Suprapubic skin (tissue), 4 donors: ENCODE measurements at places on chromosomes 3 and 15. TPM values are rescaled to one million over a fixed set of nuclear protein-coding genes. Genes with fewer than 3 reads are reported as not detected.

DNA sequence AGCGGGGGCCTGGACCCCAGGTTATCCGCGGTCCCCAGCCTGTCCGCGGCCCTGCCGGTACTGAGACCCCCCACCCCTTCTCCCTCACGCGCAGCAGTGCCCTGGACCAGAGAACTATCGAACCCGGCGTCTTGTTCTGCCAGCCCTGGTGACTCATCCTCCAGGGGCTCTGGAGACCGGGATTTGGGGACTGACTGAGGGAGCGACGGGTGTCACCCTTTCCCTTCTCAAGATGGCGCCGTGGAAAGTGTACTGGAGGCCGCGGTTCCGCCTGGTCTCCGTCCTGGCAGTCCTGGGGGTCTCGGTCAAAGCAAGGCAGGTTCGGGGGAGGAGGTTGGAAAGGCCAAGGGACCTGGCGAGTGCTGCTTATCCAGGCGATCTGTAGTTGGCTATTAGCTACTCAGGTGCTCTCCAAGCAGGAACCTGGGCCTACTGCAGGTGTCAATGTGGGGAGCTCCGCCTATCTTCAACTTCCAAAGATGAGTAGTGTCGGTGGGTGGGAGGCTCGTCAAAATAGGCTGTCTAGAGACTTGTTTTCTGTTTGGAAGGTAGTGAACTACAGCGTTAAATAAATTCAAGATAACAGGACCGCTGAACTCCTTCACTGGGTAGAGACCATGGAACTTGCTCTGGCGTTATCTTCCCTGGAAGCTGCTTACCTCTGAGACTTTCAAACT is 790 bp downstream of the RAB5A start:
- DNase-seq, result peak; percentile 83

Gene SCN5A
- total RNA-seq, result 0.15 TPM

Gene ANXA2
- total RNA-seq, result 1,461 TPM

- no peak for DNase-seq
Measured at GRCh38 chr3:47083786-47084185, 80.1 kb downstream of the SETD2 start.

DNA sequence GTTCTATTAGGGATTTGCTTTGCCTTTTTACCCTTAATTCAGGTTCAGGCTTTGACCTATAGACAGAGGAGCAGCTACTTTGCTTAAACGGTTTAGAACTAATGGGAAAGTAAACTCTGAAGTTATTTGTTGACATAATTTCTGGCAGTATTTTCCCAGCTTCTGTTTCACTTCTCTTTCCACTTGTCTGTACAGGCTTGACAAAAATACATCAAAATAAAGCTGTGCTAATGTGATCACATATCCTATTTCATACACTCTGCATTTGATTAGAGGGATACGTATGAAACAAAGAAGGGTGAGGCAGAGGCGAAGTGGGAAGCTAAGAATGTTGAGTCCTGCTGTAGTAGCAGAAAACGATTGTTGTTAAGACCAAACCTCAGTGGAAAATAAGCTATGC is 389.1 kb upstream of the RARB start:
- no peak for DNase-seq

GRCh38 chr3:74639681-74640080 is 25.2 kb upstream of the CNTN3 start:
- no peak for DNase-seq

Gene PLSCR5
- total RNA-seq, result not detected

DNA sequence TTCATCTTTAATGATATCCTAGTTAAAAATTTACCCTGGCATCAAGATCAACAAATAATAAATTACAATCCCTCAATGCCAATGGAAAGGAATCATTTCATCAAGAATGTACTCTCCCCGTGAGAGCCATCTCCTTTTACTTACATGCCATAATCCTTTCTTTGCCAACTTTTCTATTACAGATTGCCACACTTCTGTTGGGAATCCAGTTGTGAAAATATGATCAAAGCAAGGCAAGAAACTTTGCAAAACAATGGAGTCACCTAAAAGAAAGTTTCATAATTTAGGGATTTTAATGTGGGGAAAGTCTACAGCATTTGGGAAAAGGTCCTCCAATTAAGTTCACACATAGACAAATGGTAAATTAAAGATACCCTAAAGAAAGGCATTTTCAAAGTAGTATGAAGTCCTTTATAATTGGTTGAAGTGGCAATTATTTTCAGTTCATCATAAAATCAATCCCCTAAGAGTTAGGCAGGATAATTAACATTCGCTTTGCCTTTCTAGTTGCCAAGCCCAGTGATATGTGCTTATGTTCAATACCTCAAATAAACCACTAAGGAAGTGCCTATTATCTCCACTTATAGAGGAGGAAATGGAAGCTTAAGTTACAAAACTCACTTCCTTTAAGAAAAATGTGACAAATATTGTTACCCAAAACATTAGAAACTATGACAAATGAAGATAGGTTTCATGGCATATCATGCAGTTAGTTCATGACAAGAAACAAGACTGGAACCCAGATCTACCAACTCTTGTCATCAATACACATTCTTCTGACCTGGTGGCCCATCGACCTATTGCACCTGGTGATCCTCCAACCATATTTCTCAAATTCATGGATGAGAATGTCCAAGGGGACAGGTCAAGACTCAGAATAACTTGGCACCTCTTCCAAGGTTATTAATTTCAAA is 49.1 kb downstream of the TRANK1 start:
- no peak for DNase-seq

GRCh38 chr3:27293939-27294338 is 75.2 kb downstream of the NEK10 start:
- DNase-seq, result no peak

Gene SLC22A13
- total RNA-seq, result 0.21 TPM

GRCh38 chr3:51338632-51339031 is 46.5 kb upstream of the MANF start:
- no peak for DNase-seq

DNA sequence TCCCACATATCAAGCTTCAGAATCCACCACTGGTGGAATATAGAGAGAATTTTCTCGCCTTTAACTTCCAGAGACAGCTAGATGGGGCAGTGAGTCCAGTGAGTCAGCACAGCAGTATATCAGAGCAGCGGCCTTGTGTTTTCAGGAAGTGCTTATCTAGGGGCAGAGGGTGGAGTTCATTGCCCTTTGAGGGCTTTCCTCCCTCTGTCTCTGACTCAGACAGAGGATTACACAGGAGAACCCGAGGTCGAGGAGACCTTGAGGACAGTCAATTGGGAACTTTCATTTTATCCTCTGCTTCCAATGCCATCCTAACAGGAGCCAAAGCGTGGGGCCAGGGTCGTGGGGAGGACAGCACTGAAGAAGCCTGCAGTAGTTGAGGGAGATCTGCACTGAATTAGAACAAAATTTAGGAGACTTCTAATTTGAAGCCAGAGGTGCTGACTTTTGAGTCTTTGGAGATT is 109.6 kb upstream of the UMPS start:
- no peak for DNase-seq

Gene RYK
- 76.3 TPM for total RNA-seq

Gene ADAMTS17
- total RNA-seq, result 5.0 TPM

DNA sequence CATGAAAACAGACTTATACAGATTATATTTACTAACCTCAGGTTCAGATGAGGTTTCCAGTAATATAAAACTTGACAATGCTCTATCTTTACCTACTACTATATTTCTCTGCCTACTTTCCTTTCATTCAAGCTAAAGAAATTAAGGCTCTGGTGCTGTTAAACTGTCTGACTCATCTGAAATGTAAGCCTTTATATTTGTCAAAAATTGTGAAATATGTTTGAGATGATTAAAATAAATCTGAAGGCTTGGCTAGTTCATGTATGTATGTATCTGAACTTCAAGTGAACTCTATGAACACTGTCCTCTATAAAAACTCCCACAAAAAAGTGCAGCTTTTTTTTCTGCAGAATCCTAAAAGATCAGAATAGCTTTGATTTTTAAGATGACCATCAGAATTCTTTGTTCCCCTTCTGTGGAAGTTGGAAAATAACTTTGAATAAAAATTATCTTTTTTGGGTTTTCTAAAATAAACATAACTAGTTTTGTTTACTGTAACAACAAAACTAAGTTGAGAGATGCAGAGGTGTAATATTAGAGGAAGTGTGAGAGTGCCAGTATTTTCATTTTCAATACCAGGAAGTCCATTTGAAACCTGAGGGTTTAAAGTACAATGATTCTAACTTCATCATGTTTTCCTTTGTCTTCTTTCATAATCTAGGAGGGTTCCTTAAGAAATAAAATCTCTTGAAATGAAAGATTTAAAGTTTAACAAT is 42.2 kb downstream of the ILDR1 start:
- DNase-seq, result no peak

DNA sequence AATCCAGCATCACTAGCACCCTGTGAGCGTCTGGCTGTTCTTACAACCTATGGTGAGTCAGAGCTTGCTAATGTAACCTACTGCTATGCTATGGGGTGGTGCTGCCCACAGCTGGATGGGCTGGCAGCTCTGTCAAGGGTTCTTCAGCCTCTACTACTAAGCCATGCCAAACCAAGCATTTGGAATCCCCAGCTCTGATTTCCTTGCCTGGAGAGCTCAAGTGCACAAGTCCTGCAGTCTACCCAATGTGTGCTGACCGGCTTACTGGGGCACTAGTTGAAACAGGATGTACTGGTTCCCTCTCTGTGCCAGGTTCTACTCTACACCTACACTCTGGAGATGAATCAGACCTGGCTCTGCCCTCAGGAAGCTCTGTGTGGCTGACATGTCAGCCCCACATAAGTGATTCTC is 4.2 kb downstream of the TEX264 start:
- DNase-seq, result peak; percentile 38

- no peak for DNase-seq
Measured at GRCh38 chr15:55037071-55037470, 159.7 kb downstream of the RSL24D1 start.

DNA sequence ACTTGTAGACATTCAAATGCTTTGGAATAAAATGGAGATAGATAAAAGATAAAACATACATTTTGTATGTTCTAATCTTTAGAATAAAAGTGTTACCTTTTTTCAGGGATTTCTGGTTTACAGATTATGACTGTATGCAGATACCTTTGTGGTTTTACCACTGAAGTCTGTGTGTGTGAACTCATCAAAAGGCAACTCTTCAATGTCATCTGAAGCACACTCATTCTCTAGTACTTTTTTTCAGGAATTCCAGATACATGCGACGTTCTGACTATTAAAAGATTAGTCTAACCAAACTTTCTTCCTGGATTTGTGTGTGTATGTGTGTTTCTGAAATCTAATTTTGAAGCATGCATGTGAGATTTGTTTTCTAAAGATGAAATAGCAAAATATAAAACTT is 188.6 kb downstream of the NLGN1 start:
- no peak for DNase-seq

GRCh38 chr15:78570710-78571109 is 5.4 kb downstream of the CHRNA5 start:
- DNase-seq, result no peak

DNA sequence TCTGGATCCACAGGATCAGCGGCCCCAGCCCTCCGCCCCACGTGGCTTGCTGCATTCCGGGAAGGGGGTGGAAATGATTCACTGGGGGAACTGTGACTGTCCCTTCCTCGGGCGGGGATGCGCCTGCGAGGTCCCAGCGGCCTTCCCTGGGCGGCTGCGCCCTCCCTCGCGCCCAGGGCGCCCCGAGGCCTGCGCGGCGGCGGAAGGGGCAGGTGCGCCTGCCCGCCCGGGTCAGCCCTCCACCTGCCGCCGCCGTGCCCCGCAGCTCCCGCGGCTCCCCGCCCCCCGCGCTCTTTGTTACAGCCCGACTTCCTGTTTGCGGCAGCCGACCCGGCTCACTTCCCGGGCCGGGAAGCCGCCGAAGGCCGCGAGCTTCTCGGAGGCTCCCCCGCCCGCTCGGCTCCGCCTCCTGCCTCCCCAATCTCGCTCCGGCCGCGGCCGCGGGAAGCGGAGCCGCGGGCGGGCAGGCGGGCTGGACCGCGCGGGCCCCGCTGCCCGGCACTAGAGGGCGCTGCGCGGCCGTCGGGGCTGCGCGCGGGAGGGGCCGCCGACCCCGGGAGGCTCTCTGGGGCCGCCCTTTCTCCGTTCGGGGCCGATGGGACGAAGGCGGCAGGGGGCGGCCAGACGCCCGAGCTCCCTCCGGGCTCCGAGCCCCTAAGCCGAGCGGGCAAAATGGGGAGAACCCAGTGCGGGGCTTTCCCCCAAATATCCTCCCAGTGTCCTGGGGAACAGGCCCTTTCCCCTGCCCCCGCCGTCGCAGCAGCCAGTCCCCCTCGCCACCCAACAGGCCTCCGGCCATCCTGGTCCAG is 11.5 kb upstream of the CHAC1 start:
- DNase-seq, result no peak

GRCh38 chr3:122628567-122628966 is 51.1 kb downstream of the PARP15 start:
- no peak for DNase-seq

DNA sequence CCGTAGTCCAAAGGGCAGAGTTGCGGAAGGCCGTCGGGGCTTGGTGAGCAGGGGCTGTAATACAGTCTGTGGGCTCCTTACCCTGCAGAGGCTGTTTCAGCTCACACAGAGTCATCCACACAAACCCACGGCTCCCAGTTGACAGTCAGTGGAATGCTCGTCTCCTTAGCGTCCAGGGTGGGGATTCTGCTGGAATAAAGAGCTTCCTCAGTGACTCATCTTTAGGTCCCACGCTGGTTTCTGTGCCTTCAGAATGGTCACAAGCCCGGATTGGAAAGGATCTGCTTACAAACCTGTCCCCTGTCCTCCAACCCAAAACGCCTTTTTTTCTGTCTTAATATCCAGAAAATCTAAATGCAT is 201.3 kb upstream of the TPM1 start:
- DNase-seq, result no peak

Gene MST1R
- total RNA-seq, result 37.7 TPM

DNA sequence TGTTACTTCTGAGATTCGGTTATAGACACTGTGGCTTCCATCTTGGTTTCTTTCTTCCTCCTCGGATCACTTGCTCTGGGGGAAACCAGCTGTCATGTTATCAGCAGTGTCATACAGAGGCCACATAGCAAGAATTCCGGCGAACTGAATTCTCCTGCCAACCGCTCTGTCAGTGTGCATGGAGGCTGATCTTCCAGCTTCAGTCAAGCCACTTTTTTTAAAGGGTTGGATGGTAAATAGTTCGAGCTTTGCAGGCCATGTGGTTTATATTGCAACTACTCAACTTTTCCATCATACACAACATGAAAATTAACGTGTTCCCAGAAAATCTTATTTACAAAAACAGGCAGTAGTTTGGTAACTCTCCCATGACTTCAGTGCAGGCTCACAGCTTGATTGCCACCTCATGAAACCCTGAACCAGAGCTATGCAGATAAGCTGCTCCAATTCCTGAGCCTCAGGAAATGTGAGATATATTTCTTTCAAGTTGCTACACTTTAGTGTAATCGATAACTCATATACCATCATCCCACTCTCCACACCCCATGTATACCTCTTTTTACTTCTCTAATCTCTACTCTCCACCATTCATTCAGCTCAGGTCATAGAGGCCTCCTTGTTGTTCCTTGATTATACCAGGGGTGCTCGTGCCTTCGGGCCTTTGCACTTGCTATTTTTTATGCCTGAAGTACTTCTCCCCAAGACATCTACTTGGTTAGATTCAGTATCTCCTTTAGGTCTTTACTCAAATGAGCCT is 7.2 kb downstream of the RPL22L1 start:
- no peak for DNase-seq
